ENCODE measurements at places on chromosomes 13 and 19.

DNA sequence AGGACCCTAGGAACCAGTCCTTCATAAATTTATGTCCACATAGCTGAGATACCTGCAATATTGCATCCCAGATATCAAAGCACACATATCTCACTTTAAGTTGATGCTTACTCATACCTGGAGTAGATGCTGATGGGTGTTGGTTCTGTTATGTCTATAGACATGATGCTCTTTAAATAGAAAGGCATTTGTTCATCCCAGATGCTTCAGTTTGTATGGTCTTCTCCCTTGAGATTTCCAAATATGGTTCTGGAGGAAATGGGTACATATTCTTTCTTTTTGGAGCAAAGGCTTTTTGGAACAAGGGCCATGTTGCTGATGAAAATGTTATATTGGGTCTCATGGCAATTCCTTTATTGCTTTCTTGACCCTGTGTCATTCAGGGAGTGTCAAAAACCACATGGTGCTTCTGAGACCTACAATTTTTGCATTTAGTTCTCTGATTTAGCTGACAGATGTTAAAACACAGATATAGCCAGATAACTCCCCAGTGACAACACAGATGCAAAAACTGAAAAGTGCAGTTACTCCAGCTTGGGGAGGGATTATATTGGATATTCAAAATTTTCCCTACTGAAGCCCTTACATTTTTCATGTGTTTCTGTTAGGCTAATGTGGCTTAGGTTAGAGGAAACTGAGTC, 211.4 kb downstream of the KCNRG start:
- peak; percentile 30 for DNase-seq

DNA sequence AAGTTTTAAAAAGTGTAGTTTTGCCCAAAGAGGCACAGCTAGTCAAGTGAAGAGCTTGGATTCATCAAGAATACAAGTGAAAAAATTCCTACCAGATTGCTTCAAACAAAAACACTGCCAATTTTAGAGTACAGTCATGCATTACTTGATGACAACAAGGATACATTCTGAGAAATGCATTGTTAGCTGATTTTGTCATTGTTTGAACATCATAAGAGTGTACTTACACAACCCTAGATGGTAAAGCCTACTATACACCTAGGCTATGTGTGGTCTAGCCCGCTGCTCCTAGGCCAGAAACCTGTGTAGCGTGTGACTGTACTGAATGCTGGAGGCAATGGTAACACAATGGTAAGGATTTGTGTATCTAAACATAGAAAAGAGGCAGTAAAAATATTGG, 41.1 kb downstream of the TMTC4 start:
- DNase-seq, result no peak

DNA sequence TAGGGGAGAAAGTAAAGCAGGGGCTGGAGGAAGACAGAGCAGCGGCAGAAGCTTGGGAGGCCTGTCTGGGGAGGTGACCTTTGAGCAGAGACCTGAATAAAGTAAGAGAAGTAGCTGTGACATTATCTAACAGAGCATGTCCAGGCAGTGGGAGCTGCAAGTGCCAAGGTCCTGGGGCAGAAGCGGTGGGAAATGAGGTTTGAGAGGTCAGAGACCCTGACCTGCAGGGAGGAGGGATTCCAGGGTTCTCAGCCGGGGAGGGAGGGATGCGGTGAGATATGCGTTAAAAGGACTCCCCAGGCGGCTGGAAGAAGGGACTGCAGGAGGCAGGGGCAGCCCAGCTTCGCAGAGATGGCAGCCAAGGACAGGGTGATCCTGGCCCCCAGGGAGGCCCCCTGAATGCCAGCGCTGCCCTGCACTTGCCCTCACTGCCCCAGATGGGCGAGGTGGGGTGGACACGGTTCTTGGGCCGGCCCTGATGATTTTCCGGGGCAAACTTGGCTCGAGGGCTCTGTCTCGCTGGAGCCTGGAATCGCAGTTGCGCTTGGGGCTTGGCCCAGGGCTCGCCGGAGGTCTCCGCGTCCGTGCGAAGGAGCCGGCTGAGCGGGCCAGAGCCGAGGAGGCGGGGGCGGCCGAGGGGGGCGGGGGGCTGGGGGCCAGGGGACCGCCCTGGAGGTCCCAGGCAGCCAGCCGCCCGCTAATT, 3.2 kb downstream of the CRLF1 start:
- DNase-seq, result peak; percentile 24

DNA sequence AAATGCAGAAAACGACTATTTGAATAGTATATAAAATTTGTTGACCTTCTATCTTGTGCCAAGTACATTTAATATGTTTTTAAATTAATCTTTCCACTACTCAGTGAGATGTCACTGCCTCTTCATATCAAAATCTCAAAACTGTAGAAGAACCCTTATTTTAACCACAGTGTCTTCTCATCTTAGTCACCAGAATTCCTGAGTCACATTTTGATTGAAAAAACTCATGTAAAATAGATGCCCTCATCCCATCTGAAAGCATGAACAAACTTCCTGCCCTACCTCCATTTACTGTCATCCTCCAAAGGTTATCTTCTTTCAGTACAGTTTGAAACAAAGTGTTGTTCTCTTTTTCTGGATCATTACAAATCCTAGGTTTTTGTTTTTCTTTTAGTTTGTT, 1215.4 kb downstream of the PCDH9 start:
- DNase-seq, result no peak

- DNase-seq, result no peak
Observed at GRCh38 chr19:35246466-35247092, 2.2 kb upstream of the LSR start.

GRCh38 chr13:110784704-110785103, 71.2 kb downstream of the ING1 start:
- DNase-seq, result peak; percentile 24

DNA sequence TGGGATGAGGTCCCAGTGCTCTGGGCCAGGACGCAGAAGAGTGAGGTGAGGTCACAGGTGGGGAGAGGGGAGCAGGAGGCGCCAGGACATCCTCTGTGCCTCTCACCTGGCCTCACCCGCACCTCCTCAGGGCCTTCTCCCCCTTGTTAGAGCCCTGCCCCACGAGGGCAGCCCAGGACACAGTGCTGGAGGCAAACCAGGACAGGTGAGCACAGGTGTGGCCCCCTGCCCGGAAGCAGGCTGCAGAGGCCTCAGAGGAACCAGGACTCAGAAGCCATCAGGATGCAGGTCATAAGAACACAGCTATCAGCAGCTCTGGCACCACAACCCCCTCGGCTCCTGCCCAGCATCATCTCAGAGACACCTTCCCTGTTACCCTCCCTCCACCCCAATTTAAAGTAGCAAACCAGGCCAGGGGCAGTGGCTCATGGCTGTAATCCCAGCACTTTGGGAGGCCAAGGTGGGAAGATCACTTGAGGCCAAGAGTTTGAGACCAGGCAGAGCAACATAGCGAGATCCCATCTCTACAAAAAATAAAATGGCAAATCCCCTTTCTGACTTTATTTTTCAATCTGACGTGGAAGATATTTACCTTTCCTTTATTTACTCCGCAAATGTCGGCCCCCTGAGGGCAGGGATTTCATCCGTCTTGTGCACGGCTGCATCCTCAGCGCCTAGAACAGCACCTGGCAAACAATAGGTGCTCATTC, at the start of gene CEACAM16:
TSS of gene CEACAM16 (plus strand) at position 660 of the 710 bp plus-strand sequence. CDS start 2,306 bp downstream, outside the sequence.
- no peak for DNase-seq

DNA sequence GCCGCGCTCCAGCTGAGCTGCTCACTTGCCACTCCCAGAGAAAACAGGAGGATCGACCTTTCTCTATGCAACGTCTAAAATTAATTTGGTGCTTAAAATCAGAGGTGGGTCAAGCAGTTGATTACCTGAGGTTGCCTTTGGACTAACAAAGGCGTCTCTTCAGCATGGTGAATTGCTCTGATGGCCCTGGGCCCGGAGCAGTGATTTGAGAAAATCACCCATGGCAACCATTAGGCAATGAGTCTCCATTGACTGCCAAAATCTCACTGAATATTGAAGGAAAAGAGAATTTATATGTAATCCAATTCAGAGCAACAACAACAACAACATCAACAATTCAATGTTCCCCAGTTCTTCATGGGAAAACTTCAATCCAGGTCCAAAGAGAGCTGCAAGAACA, 61.8 kb downstream of the IRS2 start:
- no peak for DNase-seq

GRCh38 chr19:6048348-6048747, 62.0 kb downstream of the RFX2 start:
- no peak for DNase-seq

DNA sequence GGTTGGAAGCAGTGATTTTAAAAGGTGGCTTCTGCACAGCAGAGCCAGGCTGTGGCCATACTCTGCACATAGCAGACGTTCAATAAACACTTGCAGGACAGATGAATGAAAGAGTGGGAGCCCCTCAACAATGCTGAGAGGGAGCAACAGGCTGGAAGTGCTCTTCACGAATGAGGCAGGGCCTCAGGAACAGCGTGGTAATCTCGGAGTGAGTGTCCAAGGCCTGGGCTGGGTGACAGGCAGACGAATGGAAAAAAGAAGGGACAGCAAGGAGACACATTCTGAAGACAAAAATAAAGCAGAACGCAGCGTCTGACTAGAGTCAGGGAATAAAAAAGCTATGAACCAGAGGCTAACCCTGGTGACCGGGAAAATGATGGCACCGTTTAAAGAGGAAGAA, 11.1 kb downstream of the GJA3 start:
- no peak for DNase-seq

- no peak for DNase-seq
Observed at GRCh38 chr19:14102102-14102696, 11.6 kb upstream of the SAMD1 start.

DNA sequence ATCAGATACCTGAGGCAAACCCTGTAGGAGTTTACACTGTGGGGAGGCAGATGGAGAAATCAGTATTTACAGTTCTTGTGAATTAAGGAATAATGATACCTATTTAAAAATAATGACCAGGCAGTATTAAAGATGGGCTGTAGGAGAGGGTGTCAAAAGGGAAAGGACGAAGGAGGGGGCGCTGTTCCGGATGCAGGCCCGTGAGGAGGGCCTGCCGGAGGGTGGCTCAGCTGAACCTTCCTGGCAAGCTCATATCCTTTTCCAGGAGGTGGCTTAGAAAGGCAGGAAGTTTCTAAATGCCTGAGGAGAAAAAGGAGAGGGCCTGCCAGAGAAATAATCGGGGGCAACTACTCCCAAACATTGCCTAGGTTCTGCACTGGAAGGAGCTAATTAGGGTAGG, 46.6 kb downstream of the MBNL2 start:
- no peak for DNase-seq

- DNase-seq, result peak; percentile 55
Observed at GRCh38 chr19:39110263-39110967, 15.2 kb upstream of the PAK4 start.

DNA sequence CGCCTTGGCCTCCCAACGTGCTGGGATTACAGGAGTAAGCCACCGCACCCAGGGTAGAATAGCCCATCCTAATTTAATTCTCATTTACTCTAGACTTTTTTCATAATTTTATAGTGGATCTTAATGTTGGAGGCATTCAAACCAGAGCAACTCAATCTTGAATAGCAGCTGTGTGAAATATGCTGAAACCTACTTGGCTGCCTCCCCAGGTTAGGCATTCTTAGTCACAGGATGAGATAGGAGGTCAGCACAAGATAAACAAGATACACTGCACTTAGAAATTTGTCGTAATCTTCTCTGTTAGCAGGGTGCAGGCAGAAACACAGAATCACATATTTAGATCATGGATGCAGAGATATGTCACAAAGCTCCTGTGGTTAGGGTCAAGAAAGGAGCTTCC, 2.7 kb upstream of the ZNF43 start:
- DNase-seq, result no peak

- no peak for DNase-seq
Observed at GRCh38 chr19:49398931-49399330, 10.9 kb downstream of the KASH5 start.

DNA sequence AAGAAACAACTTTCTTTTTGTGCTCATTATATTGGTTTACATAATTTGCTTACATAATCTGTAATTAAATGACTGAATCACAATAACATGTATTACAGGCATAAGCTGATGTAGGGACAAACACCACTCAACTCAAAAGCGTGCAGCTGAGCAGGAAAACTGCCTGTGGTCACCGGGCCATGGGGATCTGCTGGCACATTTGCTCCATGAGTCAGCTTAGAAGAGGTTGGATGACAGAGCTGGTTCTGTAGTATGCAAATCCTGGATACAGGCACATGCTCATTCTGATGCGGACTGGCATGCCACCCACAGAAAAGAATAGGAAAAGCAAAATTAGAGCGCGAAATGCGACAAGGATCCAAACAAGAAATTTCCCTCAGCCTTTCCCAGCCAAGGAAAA, 128.6 kb downstream of the USP12 start:
- DNase-seq, result no peak

Measured in GM12865 (cell line).